IMR-90 (cell line): ENCODE measurements at places on chromosomes 13 and 19. TPM values are rescaled to one million over a fixed set of nuclear protein-coding genes. Genes with fewer than 3 reads are reported as not detected.

- no peak overlapping the region for H3K4me3 ChIP-seq
- no peaks in the 10 kb centered on the region for H3K36me3 ChIP-seq
- no peak overlapping the region for H3K27ac ChIP-seq
These were observed 1365.6 kb downstream of the OLFM4 start for GRCh38 chr13:54394085-54394700.

SIGLEC9 gene
- 0.03 TPM in 1 of 2 replicates, not detected in the other for polyA plus RNA-seq

OR7C1 gene
- not detected in 2 replicates for polyA plus RNA-seq

WDR62 gene
- 7.0 and 8.2 TPM in 2 replicates for polyA plus RNA-seq
